ENCODE measurements at places on chromosomes 6 and 20.
A peak's percentile ranks its signal among the peaks of the same experiment; 100 is the strongest.

- DNase-seq, result no peak
These were observed 115.2 kb upstream of the GLP1R start for GRCh38 chr6:38933426-38933825.

DNA sequence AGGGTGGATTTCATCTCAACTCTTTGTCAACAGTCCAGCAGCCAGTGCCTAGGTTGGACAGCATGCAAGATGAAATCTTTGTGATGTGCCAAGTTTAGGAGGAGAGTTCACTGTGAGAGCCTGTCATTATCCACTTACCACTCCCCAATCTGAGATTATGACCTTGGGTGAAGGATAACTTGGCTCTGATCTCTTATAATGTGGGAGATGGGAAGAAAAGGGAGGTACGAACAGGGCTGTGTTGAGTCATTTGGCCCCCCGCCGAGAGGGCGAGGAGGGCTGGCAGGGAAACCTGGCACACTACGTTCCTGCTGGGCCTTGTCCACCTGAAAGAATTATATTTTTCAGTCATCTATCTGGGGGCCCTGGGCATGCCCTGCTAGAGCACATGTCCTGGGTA, 35.8 kb downstream of the LAMA4 start:
- DNase-seq, result no peak

- DNase-seq, result no peak
These were observed 5.5 kb downstream of the OR2B6 start for GRCh38 chr6:27962506-27962905.

GRCh38 chr20:57066126-57066900, 200.1 kb downstream of the BMP7 start:
- no peak for DNase-seq

DNA sequence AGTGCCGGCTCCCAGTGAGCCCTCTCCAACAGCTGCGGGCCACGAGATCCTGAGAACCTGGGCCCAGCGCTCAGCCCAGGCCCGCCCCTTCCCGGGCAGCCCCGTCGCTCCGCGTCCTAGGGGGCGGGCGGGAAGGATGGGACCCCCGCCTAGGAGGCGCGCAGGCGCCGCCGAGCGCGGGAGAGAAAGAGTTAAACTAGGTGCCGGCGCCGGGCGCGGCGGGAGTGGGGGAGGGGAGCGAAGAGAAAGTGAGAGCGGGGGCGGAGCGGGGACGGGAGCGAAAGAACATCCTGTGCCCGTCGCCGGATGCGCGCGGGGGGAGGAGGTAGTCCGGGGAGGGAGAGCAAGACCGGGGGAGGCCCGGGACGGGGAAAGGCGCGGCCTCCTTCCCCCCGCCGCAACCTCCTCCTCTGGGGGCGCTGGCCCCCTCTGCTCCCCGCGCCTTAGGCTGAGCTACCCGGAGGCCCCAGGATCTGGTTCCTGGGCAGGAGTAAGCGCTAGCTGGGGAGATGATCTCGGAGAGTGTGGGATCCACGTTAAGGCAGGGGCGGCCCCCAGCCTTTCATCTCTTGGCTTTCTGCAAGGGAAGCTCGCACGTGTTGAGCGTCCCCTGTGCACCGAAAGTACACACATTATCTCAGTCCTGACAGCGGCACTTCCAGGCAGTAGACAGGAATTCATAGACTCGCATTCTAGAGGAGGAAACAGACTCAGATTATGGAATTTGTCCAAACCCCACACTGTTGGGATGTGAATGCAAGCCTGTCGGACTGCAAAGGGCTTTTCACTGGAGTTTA, 4.9 kb upstream of the ARMC12 start:
- peak; percentile 91 for DNase-seq

- no peak for DNase-seq
These were observed at the start of gene FNDC1 for GRCh38 chr6:159169193-159169555. Gene FNDC1 (plus strand): TSS chr6:159169400. CDS start chr6:159169597, 197 bp downstream.

GRCh38 chr6:45156075-45156474, 172.1 kb upstream of the RUNX2 start:
- DNase-seq, result no peak

- no peak for DNase-seq
These were observed 231.9 kb downstream of the PKHD1 start for GRCh38 chr6:51855310-51856082.

DNA sequence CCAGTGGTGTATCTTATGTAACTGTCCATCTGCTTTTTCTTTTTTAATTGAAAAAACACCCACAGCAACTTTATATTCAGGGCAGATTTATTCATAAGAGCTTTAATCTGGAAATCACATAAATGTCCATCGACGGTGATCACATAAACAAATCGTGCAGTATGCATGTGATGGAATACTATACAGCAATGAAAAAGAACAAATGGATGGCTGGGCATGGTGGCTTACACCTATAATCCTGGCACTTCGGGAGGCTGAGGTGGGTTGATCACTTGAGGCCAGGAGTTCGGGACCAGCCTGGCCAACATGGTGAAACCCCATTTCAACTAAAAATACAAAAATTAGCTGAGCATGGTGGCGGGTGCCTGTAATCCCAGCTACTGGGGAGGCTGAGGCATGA, 39.1 kb downstream of the VSTM2L start:
- DNase-seq, result no peak

- DNase-seq, result no peak
These were observed 131.5 kb downstream of the RNASET2 start for GRCh38 chr6:166824880-166825250.

DNA sequence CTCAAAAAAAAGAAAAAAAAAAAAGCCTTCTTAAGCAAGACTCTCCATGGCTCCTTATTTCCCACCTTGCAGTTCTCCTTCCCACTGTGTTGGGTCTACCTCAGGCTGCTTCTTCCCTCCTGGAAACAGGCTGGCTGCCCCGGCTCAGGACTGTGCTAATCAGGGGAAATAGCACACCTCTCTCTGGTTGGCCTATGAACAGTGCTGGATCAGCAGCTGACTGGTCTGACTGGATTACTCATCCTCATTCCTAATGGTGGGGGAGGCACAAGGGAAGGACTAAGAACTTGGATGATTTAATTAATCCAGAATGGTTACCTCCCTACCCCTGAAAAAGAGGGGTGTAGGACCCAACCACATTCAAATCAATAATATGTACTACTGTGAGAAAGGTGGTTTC, 3.9 kb upstream of the SRSF3 start:
- DNase-seq, result no peak

GRCh38 chr6:83927470-83927869, 68.0 kb downstream of the CYB5R4 start:
- no peak for DNase-seq

GRCh38 chr20:51227744-51228143, 204.8 kb upstream of the KCNG1 start:
- no peak for DNase-seq

GRCh38 chr6:34493344-34493743, 27.5 kb downstream of the PACSIN1 start:
- no peak for DNase-seq

- DNase-seq, result peak; percentile 78
These were observed 37.6 kb downstream of the ZMYND8 start for GRCh38 chr20:47318586-47319516.

DNA sequence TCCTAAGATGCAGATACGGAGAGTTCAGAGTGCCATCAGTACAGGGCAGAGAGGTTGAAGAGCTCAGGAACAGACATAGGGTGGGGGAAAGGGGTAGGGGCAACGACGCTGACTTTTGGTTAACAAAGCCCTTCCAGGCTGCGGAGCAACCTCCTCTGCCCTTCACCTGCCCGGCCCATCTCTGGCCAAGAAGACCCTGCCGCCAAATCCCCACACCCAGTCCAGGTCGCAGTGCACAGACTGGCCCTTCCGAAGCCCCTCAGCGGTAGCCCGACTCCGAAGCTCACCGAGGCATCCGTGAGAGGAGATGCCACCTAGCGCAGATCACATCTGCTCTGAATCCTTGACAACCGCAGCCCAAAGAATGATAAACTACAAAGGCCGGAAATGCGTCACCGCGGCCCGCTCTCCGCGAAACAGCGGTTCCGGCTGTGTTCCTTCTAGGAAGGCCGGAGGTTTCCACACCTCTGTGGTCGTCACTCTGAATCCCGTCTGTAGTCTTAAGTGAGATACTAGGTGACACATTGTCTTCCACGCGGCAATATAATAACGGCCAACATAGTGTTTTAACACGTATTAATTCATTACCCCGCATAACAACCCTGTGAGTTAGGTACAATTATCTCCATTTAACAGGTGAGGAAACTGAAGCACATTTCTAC, at the start of gene ZSCAN23:
TSS of gene ZSCAN23 (minus strand) at position 380 of the 662 bp plus-strand sequence. CDS start 7,225 bp downstream, outside the sequence.
- no peak for DNase-seq

DNA sequence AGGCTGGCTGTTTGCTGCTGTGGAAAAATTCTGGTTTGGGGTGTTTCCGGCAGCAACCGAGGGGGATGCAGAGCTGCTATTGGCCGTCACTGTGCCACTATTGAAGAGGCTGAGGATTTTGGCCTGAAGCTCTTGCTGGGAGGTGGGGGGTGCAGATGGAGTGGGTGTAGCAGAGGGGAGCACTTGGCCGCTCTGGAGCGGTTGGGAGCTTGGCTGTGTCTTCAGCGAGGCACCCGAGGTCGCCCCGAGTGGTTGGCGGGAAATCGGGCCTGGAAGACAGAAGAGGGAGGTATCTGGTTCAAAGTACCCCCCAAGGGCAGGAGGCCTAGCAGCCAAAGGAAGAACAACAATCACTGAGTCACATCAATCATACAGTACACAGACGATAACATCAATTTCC, 27.1 kb downstream of the NCOA5 start:
- DNase-seq, result no peak

DNA sequence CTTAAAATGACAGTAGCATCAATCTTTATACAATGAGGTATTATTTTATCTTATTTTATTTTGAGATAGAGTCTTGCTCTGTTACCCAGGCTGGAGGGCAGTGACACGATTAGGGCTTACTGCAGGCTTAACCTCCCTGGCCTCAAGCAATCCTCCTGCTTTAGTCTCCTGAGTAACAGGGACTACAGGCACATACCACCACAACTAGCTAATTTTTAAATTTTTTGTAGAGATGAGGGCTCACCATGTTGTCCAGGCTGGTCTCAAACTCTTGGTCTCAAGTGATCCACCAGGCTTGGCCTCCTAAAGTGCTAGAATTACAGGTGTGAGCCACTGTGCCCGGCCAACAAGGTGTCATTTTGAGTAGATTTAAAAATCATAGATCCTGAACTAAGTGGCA, 125.9 kb downstream of the PDSS2 start:
- DNase-seq, result no peak

DNA sequence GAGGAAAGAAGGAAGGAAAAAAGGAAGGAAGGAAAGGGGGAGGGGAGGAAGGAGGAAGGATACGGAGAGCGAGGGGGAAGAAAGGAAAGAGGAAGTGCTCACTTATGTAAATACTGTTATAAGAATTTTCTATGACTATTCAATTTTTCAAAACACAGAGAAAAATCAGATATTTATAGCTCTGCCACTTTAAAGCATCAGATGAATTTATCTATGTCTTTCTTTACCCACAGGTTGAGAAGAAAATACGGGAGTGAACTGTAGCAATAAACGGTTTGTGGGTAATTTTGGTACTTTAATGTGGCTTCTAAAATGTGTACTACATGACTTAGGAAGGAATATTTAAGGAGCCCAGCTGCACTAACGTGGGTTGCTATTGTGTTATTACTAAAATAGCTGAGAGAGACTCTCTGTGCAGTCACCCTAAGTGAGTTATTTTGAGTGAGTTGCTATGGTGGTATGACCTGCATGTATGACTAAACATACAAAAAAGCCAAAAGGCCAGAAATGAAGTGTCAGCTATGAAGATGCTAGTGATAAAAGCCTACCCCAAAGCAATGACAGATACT, 225.5 kb downstream of the SOD2 start:
- no peak for DNase-seq

DNA sequence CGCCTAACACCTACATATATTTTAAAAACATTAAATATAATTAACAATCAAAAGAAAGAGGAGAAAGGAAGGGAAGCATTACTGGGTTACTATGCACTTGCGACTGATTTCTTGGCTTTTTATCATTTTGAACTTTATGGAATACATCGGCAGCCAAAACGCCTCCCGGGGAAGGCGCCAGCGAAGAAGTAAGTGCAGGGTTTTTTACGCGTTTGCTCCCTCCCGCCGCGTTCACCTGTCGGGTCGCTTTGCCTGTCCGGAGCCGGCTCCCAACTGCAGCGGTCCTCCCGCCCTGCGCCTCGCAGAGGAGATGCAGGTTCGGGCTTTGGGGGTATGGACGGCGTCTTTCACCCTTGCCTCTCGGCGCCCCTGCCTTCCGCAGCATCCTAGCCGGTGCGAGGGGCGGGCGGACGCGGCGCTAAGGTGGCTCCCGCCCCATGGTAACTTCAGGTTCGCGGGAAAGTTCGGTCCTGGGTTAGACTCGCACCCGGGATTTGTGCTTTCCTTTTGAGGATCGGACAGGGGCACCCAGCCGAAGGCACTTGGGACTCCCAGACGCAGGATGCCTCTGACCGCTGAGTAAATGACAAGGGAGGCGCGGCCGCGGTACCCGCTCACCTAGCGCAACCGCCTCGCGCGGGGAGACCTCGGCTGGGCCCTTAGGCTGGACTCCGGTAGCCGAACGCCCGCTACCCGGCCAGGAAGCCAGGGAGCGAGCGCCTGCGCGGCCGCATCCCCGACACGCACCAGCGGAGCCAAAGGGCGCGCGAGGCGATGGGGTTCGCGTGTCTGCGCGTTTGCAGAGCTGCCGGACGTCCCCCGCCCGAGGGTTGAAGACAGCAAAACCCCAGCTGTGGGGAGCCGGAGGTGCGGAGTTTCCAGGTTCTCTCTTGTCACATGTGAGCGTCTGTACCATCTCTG, 891 bp downstream of the RSPO3 start:
- peak; percentile 38 for DNase-seq

- DNase-seq, result no peak
These were observed 77.8 kb downstream of the ATG5 start for GRCh38 chr6:106247733-106248132.

DNA sequence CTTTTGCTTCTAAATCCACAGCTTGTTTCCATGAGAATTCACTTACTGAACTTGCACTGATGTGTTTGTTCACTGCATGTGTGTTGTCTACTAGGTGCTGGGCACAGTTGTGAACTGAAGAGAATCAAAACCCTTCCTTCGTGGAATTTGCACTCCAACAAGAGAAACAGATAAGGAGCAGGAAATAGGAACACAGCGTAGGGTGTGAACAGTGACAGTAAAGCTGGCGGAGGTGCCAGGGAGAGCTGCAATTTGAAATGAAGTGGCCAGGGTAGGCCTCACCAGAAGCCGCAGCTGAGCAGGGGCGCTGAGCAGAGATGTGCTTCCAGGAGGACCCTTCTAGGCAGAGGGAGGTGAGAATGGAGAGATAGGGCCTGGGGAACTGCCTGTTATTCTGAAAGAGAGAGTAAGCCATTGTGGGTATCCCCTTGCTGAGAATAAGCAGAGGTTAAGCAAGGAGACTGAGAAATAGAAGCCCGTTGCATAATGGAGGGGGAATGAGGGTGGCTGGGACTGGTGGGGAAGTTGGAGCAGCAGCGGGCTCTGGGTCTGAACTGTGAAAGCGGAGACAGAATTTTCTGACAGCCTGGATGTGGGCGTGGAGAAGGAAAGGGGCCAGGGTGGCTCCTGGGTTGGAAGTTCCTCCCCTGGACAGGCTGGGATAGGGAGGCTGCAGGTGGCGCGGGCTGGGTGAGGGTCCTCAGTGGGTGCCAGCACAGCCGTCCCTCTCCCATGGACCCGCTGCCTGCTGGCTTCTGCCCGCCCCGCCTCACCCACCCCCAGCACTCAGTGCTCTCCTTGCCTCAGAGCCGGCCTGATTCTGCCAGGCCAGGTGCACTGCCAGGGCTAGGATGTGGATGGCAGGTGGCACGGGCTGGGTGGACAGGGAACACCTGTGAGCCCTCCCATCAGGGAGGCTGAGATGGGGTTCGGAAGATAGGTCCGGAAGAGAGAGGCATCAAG, 114.7 kb upstream of the AFDN start:
- DNase-seq, result no peak
